Activated CD4-positive, alpha-beta T cell treated with anti-CD3 and anti-CD28 coated beads for 1 hour (primary cell): ENCODE measurements at places on chromosomes 1 and 21.

DNA sequence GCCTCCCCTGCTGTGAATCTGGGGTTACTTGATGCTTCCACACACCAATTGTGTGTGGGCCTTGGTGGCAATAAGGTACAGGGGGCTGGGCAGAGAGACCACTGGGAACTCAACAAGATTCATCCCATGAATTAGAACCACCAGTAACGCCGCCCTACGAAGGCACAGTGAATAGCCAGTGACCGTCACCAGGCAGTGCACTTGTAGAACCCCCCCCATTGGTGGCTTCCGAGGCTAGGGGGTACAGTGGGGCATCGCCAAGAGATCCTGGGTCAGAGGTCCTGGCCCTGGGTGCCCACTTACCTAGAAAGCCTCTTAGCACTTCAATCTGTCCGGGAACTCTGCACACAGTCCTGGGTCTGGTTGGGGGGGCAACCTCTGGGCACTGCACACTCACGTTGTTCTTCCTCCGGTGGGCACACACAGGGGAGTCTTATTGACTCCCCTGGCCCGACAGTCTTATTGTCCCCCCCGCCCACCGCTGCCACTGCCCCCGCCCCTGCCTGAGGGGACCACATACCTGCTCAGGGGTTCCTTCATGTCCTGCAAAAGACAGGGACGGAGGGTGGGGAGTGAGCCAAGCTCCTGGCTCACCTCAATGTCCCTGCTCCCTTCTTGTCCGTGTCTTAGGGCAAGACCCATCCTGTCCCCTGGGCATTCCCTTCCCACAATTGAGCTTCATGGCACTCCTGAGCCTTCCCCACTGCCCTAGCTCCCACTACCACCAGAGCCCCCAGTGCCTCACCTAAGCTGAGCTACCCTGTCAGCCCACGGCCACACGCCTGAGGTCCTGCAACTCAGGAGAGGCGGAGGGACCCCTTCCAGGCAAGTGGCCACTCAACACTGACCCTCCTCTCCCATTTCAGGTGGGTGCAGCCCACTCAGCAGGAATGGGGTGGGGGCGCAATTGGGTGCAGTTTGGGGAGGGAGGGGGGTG, 2.5 kb upstream of the TRIM11 start:
- DNase-seq = no peak

DNA sequence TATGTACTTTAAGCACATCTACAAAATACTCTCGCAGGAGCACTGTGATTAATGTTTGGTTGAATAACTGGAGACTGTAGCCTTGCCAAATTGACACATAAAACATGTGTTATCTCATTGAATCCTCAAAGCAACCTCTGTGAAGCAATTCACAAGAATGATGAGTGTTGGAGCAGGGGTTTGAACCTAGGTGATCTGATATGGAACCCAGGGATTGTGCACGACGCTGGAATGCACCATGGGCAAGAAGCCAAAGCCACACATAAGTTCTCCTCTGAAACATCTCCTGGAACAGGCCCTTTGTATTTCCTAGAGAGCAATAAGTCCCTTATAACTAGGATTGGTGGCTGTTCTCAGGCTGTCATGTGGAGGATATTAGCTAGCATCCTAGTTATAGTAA, 124.6 kb upstream of the IVNS1ABP start:
- no peak for DNase-seq

DNA sequence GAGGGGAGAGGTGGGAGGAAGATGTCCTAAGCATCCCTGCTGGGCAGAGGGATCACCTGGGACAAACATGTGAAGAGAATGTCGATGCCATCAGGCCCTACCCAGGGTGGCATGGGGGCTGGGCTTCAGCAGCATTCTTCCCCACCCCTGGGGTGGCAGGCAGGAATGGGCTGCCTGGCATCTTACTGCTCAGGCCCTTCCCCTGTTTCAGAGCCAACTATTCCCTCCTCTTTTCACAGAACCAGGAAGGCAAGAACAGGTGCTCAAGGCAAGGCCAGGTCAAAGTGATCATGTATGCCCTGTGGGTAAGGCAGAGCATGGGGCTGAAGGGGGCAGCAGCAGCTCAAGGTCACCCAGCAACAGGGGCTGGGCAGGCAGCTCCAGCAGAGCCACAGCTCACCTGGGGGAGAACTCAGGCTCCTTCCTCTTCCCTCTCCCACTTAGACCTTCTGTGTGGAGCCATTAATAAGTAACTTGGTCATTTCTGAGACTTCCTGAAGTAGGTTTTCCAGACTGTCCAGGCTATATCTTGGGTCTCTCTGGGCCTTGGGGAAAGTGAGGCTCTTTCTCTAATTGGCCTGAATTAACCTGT, 56.4 kb downstream of the ELK4 start:
- no peak for DNase-seq

- DNase-seq = no peak
These were observed 3.5 kb downstream of the RGS4 start for GRCh38 chr1:163072658-163073057.

DNA sequence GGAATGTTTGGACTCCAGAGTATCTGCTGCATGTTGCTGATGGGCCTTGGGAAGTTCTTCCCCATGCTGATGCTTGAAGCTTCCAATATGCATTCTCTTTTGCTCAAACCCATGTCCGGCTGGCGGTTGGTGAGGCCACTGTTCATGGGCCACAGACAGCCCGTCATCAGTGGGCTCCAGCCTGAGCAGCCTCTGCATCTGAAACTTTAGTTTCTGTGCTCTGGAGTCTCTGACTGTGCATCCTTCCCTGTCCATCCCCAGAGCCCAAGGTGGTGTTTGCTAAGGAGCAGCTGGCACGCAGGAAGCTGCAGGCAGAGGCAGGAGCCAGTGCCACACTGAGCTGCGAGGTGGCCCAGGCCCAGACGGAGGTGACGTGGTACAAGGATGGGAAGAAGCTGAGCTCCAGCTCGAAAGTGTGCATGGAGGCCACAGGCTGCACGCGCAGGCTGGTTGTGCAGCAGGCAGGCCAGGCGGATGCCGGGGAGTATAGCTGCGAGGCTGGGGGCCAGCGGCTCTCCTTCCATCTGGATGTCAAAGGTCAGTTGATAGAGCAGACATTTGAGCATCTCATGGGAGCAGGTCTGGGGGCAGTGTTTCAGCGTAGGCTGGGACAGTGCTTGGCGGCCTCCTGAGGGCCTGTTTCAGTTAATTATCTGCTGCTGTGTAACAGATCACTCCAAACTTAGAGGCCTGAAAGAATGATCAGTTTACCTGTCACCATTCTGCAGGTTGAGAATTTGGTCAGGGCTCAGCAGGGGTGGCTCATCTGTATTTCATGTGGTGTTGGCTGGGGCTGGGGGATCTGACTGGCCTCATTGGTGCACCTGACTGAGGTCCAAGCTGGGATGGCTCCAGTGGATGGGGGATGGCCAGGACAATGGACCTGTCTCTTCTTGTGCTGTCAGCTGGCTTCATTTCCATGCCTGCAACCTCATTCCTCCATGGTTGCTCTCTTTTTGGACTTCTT, 16.6 kb downstream of the OBSCN start:
- no peak for DNase-seq

DNA sequence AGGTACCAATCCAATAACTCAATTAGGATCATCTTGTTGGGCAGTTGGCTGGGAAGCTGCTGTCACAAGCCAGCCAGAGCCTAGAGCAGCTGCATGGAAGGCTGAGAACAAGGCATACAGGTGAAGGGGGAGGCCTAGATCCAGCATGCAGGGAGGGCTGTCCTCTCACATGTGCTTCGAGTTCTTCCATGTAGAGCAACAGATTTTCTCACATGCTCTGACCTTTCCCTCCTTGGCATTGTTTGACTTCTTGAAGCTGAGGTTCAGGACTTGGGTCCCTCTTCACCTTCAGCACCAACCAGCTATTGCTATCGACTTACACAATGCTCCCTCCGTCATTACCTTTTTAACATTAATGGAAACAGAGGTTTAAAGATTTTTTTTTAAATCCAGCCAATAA, 257.7 kb downstream of the ATG4C start:
- no peak for DNase-seq

DNA sequence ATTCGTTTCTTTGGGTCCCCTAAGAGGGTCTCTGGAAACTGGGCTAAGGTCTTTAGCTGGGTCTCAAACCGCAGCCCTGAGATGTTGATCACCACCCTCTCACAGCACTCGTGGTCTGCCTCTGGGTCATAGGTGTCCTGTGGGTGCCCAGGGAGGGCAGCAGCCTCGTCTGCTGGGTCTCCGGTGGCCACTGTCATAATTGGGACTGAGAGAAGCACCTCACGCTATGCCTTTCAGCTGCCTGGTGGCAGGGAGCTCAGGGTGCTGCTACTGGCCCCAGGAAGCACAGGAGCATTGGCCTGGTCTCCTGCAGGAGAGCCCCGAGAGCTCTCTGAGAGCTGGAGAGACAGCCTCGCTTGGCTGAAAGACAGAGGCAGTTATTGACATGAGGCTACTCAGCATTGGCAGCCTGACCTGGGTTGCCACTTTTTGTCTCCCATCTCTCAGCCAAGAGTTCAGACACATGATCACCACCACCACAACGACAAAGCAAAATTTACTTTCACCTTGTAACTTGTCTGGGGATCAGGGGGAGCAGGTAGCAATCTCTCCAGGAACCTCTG, 1.5 kb downstream of the KCNA2 start:
- DNase-seq = no peak
